ENCODE measurements at places on chromosomes 5 and 9.

- no peak for DNase-seq
These were observed 62.8 kb upstream of the TBC1D2 start for GRCh38 chr9:98318041-98318790.

DNA sequence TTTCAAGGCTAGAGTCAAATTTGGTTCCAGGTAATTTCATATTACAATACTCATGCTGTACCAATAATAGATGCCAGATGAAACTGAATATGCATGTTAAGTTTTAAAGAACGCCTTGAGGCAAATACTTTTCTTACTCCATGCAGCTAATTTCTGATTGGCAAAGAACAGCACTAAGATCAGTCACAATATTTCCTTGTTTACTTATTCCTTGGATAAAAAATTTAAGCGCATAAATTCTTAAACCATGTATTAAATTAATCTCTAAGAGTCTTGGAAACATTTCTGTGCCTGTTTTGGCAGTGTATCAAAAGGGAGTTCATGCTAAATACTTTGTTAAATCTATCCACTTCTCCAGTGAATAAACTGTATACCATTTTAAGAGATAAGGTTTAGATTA lies 173.5 kb downstream of the SLC12A2 start:
- DNase-seq: no peak

- DNase-seq: no peak
These were observed 47.0 kb downstream of the KCNN2 start for GRCh38 chr5:114408847-114409246.

DNA sequence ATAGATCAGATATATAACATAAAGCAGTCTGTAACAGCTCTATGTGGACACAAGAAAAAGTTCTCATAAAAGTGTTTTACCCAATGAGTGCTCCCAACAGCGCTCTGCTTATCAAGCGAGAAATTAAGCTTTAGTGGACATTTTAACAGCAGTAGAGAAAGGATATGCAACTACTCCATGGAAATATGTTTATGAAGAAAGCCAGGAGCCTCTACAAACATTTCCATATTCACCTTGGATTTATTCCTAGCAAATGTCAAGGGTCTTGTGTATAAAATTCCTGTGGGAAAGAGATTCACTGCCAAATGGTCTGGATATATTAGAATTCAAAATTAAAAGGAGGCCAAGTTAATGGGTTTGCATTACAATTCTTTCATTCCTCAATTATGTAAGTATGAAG lies 66.5 kb downstream of the DTWD2 start:
- DNase-seq: no peak

All from CD4-positive, alpha-beta T cell treated with Interferon gamma for 1 hour (primary cell).